ENCODE measurements at places on chromosomes 13 and 19.

GRCh38 chr19:53467485-53468262, at the start of gene ZNF813:
Gene ZNF813, plus strand, starts transcription at chr19:53467733. Its CDS starts 16,090 bp downstream, at chr19:53483823.
- DNase-seq: peak; percentile 97

- no peak for DNase-seq
These were observed 36.5 kb downstream of the SPTBN4 start for GRCh38 chr19:40503320-40503695.

- no peak for DNase-seq
These were observed 46.0 kb downstream of the RBM26 start for GRCh38 chr13:79360095-79360494.

GRCh38 chr13:112716841-112717520, 27.1 kb downstream of the ATP11A start:
- DNase-seq: no peak

DNA sequence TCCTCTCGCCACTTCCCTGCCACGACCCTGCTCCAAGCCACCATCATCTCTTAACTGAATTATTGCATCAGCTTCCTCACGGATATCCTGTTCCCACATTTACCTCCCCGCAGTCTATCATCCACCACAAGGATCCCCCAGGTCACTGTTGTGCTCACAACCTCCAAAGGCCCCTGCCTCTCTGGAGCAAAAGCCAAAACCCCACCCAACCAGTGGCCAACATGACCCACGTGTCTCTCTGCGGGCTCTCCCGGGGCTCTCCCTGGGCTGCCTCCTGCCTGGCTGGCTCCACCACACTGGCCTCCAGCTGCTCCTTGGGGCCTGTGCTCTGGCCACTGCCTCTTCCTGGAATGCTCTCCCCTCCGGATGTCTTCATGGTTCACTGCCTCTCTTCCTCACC, 809.3 kb downstream of the UQCRFS1 start:
- no peak for DNase-seq

DNA sequence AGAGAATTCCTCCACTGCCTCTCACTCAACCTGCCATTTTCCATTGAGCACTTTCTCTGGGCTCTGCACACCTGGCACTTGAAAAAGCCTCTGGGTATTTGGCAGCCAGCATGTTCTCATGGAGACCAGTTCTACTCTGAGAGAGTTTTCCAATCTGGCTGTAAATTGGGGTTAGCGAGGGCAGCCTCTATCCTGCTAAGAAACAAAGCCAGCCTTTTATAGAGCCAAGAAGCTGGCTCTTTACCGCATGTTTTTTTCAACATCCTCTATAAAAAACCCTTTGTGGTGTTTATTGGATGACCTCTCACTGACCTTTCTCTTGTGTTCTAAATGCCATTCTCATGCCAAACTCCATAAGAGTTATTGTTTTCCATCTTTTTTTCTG, 52.6 kb upstream of the RCBTB2 start:
- no peak for DNase-seq

- DNase-seq: no peak
These were observed 8.0 kb downstream of the RASA3 start for GRCh38 chr13:114124431-114124830.

DNA sequence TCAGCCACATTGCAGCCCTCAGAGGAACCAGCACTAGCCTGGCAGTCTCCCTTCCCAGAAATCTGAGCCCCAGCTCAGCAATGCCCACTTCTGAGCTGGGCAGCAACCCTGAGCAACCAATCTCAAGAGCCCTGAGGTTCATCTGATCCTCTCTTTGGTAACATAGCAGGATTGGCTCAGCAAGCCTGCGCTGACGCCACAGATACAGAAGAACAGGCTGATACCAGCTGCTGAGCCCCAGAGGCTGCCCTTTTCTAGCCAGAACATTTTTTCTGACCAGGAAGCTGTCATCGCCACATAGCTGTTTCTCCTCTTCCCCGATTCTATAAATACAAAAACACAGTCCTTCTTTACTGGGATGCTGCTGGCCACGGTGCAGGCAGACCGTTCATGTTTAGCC, 59.8 kb downstream of the TRPM4 start:
- no peak for DNase-seq

- DNase-seq: no peak
These were observed 2.0 kb downstream of the REX1BD start for GRCh38 chr19:18590273-18591272.

DNA sequence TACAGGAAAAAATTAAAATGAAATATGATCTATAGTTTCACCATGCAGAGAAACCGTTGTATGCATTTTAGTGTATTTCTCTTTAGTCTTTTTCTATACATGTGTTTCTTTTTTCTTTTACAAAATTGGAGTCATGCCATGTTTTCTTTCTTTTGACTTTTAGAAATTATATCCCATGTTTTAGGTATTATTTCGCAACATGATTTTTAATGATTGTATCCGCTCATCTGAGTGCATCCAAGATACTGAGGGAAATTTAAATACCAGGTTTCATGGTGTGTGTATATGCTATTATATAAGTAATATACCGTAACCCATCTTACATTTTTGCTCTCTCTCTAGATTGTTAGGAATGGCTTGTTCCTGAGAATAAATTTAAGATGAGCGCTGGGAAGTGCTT, 82.3 kb downstream of the GPR12 start:
- DNase-seq: no peak

GRCh38 chr13:45436953-45437352, 18.8 kb upstream of the SLC25A30 start:
- no peak for DNase-seq

All from stimulated activated CD4-positive, alpha-beta T cell treated with anti-CD3 and anti-CD28 coated beads, Interleukin-1b, Interleukin-23, amount 100 ng/mL, for 1 hour (primary cell).